ENCODE measurements at places on chromosomes 5 and 9.
A peak's percentile ranks its signal among the peaks of the same experiment; 100 is the strongest.

DNA sequence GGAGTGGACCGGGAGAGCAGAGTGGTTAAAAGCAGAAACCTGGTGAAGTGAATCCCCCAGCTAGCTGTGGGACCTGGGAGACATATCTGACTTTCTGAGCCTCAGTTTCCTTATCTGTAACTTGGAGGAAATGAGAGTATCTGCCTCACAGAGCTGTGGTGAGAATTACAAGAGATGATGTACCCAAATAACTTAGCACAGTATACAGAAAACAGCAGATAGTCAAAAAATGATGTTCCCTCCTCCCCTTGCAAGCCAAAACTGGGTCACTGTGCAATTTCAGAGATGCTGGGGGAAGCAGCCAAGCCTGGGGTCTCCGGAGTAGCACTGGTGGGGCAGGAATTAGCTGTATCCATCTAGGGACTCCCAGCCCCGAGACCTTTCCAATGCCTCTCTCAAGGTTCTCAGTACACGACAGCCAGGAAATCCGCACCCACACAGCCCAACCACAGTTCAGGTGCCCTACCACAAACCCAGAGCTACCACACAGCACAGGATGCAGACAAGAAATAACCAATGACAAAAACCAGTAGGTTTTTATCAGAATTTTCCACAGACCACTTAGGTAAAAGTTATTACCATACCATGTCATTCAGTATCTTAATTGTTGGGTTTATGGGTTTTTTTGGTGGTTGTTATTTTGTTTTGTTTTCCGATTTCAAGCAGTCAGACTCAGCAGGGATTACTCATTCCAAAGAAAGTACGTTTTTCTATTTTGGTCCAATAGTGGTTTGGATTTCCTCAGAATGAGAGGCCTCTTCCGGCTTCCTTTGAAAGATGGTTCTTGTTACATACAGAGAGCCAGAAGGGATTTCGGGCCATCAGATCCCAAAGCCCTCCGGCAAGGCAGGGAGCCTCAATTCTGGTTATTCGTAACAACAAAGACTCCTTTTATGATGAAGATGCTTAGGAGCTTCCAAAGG, 4.9 kb upstream of the HRH2 start:
- DNase-seq, result peak; percentile 69

DNA sequence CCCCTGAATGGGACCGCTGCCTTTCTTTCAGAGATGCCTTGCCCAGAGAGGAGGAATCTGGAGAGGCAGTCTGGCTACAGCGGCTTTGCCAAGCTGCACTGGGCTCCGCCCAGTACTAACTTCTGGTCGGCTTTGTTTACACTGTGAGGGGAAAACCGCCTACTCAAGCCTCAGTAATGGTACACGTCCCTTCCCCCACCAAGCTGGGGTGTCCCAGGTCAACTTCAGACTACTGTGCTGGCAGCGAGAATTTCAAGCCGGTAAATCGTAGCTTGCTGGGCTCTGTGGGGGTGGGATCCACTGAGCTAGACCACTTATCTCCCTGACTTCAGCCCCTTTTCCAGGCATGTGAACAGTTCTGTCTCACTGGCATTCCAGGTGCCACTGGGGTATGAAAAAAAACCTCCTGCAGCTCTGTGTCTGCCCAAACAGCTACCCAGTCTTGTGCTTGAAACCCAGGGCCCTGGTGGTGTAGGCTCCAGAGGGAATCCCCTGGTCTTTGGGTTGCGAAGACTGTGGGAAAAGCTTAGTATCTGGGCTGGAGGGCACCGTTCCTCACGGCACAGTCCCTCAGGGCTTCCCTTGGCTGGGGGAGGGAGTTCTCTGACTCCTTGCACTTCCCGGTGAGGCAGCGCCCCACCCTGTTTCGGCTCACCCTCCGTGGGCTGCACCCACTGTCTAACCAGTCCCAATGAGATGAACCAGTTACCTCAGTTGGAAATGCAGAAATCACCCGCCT, 171.2 kb downstream of the CWC27 start:
- DNase-seq, result no peak

- DNase-seq, result no peak
Measured at GRCh38 chr5:146717951-146718350, 160.6 kb downstream of the PPP2R2B start.

GRCh38 chr5:141947316-141947715, 10.7 kb downstream of the PCDH12 start:
- DNase-seq, result no peak

DNA sequence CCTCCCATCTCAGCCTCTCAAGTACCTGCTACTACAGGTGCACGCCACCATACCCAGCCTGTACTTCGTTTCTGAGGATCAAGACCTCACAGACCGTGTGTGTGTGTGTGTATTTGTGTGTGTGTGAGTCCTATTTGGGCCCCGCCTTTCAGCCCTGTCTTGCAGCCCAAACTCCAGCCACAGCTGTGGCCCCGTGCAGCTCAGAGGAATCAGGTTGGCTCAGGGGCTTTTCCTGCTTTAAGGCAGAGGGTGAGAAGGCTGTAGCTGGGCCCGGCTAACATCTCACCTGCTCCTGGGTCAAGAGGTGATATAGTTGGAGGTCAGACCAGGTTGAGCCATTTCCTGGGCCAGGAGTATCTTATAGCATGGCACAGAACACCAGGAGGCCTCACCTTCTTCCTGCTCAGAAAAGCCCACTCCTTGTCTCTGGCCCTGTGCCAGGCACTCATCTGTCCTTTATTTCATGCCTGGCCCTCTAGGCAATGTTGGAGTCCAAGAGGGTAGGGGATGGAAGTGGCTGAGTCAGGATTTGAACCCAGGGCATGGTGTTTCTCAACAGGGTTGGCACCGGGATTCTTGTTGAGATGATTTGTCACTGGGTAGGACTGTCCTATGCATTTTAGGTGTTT, 1.6 kb upstream of the PHYKPL start:
- no peak for DNase-seq

GRCh38 chr5:79202076-79202475, 33.9 kb upstream of the JMY start:
- DNase-seq, result no peak

DNA sequence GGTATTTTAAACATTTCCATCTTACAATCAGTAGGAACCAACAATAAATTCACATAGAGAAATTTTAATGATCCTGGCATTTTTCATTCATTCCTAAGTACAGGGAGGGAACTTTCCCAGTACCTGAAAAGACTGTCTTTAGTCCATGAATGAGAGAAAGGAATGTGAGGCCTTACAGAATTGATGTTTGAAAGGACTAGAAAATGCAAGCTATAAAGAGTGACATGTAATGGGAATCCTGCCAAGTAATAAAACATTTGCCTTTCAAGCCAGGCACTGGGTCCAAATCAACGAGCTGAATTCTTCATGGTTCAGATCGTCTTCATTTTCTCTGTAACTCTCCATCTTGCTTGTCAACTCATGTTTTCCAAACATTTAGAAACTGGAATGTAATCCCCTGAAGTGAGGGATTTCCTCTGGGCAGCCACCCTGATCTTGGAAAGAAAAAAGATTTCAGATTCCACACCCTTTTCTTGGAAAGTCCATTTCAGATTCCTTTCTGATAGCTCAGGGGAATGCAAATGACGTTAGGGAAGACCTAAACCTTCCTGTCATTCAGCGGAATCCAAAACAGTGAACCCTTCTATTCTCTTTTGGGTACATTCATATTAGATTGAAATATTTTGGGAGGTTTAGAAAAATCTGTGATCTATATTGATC, 315.8 kb downstream of the SH3GL2 start:
- DNase-seq, result no peak

All from stimulated activated CD4-positive, alpha-beta T cell treated with anti-CD3 and anti-CD28 coated beads, Interleukin-12 subunit alpha, Interleukin-12 subunit beta, amount 100 ng/mL, for 48 hours (primary cell).